Activated CD4-positive, alpha-beta T cell treated with anti-CD3 and anti-CD28 coated beads, Interleukin-2, amount 50 U/mL, for 4 hours (primary cell): ENCODE measurements at places on chromosomes 5 and 9.

- no peak for DNase-seq
Observed at GRCh38 chr5:93715327-93715726, 26.1 kb downstream of the POU5F2 start.

DNA sequence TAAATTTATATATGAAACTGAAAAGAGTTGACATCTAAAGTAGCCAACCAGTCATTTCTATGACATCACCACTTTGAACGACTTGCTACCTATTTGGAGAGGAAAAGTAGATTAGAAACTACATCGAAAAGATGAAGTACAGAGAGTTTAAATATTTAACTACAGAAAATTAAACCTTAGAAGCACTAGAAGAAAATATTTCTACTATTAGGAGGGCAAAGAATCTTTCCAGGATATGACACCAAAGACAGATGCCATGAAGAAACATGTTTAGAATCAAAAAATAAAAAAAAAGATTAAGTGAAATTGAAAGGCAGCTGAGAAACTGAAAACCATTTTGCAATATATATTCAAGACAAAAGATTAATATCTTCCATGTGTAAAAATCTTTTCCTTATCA, 144.7 kb downstream of the COL23A1 start:
- DNase-seq = no peak

DNA sequence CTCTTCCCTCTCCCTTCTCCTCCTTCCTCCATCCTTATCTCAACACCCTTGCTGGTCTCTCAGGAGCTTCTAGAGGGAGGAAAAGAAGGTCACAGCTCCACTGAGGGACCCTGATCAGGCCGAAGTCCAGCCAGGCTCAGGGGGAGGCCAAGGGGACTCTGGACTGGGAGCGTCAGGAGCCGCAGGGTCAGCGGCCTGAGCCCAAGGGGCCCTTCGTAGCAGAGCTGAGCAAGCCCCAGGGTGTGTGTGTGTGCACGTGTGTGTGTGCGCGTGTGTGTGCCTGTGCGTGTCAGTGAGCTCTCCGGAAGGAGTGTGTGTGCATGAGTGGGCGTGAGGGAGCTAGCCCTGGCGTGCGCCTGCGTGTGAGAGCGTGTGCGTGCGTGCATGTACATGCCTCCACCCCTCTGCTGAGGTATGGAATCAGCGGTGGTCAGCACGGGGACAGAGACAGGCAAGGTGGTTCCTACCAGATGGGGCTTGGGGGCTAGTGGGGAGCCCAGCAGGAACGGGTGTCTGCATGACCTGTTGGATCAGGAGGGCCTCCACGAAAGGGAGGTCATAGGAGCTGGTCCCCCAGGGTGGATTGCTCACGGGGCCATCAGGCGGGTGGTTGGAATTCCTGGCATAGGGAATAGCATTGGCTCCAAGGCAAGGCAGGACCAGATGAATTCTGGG, 10.0 kb upstream of the AGPAT2 start:
- DNase-seq = no peak

GRCh38 chr9:91625331-91625730, 201.7 kb upstream of the NFIL3 start:
- DNase-seq = no peak

- DNase-seq = no peak
Observed at GRCh38 chr9:137411260-137411644, 11.7 kb downstream of the EXD3 start.

DNA sequence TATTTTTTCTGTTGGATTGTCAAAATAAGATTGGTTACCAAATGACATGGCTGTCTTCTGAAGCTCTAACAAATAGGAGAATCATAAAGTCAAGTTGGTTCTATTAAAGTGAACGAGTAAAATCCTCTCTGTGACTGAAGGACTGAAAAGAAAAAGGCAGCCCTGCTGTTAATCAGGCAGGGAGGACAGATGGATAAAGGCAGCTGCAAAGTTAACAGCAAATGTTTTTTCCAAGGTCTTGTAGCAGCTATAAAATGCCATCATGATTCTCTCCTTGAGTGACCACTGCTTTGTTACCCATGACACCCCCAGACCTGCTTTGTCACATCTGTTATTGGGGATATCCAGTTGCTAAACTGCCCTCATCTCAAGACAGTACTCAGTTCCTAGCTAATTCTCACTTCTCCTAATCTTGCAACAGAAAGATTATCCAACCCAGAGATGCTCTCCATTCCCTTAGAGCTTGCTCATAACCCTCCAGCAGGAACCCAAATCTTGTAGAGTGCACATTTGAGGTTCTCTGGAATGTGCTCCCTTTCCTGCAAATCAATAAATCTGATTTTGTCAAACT, 89.7 kb upstream of the PARP8 start:
- DNase-seq = no peak

- DNase-seq = no peak
Observed at GRCh38 chr5:72447751-72448150, 59.5 kb downstream of the ZNF366 start.

- DNase-seq = no peak
Observed at GRCh38 chr5:16666883-16667398, 50.1 kb upstream of the RETREG1 start.

GRCh38 chr5:94027145-94027544, 285.7 kb upstream of the POU5F2 start:
- no peak for DNase-seq

- DNase-seq = no peak
Observed at GRCh38 chr9:2403701-2404100, 217.9 kb upstream of the VLDLR start.

DNA sequence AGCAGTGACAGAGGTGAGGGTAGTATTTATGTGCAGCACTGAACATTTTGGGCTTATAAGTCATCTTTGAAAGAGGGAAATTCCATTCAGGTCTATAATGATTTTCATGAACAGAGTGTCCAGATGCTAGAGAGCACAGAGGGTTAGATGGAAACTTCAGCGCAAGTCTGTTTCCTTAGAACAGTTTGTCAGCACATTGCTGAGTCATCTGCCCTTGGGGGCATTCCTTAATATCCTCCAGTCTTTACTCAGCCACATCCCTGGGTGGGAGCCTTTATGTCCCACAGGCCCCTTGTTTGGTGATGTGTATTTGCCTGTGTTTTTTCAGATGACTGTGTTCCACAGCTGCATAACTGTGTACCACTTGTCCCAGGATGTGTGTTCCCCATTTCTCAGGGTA, 138.5 kb upstream of the S1PR3 start:
- DNase-seq = no peak

DNA sequence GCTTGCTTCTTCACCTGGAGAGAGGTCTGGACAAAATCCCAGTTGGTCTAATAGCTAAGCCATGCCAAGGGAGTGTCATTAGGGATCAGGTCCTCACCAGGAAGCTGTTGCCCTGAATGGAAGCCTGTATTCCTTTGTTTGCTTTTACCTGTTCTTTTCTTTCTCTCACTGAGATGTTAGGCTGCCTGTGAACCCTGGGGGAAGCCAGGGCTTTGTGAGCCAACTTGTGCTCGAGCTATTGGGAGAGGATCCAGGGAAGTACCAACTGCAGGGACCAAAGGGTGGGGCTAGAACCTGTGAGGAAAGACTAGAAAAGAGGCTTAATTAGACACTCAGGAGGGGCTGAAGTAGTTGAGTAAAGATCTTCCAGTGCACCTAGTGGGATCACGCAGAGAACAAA, 451.2 kb upstream of the TLE4 start:
- DNase-seq = no peak

- no peak for DNase-seq
Observed at GRCh38 chr5:95704150-95704549, 21.4 kb upstream of the SPATA9 start.

GRCh38 chr5:1832511-1833250, 31.5 kb downstream of the NDUFS6 start:
- DNase-seq = no peak

DNA sequence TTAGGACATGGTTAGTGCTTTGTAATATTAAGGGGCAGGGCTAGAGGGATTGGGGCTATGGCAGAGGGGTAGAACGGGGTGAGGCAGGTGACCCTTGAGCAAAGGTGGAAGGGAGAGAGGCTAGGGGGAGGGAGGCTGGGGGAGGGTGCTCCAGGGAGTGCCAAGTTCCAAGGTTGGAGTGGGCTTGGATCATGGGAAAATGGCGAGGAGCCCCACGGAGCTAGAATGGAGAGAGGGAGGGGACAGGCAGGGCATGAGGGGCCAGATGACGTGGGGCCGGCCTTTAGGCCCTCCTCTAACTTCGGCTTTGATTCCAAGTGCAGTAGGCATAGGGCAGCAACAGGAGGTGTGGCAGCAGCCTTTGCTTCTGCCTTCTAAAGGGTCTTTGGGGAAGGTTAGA, 171.8 kb upstream of the PANK3 start:
- no peak for DNase-seq

- no peak for DNase-seq
Observed at GRCh38 chr9:123438821-123439220, 82.8 kb downstream of the CRB2 start.

GRCh38 chr5:79842006-79842881, 148.8 kb downstream of the MTX3 start:
- DNase-seq = no peak

GRCh38 chr9:121607434-121608167, 43.8 kb upstream of the DAB2IP start:
- DNase-seq = no peak

- DNase-seq = no peak
Observed at GRCh38 chr5:8316608-8317280, 447.8 kb downstream of the MTRR start.

GRCh38 chr9:3500044-3500443, 25.8 kb downstream of the RFX3 start:
- DNase-seq = no peak

DNA sequence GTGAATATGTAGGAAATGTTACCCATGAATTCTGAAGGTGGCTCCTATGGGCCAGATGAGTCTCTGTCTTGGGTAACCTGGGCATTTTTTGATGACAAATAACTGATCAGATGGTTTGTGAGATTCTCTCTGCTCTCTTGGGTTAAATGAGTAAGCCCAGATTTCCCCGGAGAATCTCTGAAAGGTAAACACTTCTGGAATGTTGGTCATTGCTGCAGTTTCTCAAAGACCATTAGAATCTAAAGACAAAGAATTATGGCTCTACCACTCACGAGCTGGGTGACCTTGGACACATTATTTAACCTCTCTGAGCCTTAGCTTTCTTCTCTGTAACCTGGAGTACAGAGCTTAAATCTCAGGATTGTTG, 191.2 kb downstream of the DAB2IP start:
- DNase-seq = no peak

DNA sequence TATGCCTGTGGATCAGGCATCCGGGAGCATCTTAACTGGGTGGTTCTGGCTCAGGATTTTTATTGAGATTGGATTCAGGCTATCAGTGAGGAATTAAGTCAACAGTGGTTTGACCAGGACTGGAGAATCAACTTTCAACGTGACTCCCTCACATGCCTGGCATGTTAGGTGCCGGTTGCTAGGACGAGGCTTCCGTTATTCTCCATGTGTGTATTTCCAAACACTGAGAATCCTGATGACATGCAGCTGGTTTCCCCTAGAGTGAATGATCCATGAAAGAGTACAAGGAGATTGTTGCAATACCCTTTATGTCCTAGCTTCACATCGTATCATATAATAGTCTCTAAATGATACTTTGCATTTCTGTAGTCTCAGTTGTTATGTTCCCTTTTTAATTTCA, 529.2 kb downstream of the ANXA1 start:
- DNase-seq = no peak

GRCh38 chr5:14663734-14664269, 716 bp upstream of the OTULIN start:
- DNase-seq = no peak

DNA sequence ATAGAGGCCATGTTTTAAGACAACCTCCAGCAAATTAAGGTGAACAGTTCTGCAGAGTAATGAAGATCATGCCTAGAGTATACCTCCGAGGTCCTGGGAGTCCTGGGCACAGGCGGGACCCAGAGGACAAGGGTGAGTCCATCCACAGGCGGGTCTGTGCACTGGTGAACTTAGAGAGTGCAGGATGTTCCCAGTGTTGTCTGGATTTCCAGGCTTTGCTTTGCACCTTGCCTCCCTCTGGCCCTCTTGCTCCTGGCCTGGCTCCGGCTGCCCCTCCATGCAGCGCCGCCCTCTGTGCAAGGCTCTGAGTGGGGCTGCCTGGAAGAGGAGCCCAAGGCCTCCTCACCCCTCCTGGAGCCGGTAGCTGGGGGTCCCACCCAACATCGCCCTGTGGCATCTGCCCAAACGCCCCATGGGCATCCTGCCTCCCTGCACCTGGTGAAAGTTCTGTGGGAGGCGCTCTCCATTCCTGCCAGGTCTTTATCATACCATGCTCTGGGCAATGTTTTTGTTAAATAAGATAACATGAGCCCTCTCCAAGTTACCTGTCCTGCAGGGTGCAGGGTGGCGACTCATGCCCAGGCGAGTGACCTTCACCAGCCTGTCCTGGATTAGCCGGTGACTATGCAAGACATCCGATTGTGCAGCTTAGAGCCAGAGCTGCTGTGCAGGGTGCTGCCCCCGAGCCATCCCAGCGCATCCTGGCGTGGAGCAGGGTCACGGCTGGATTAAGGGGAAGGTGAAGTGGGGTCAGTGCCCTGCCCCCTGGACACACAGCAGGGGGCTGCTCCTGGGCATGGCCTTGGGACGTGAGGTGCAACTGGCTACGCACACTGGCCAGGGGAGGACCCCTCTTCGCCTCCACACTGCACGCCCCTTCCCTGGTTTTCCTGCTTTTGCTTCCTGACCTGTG, 41.3 kb upstream of the LPCAT1 start:
- DNase-seq = no peak

DNA sequence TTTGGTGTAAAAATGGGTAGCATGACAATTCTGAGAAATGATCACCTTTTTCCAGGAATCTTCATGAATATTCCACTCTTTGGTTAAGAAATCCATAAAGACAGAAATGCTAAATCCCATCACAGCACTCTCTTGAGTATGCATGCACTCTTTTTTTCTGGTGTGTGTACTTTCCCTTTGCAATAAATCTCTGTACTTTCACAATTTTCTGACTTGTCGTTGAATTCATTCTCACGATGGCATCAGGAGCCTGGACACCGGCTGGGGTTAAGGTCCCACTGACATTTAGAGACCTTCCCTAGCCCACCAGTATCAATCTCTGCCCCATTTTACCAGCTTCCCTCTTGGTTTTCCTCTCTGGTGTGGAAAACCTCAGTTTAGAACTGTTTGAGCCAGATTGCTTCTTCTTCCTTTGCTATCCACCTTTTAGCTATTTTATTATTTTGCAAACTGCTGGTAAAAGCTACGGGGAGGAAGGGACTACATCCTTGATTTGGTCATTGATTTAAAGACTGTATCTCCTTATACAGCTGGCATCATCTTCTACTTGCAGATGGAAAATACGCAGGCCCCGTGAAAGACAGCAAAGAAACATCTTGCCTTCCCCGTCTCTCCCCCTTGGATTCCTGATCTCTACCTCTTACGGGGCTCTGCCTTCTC, 59.9 kb upstream of the ZFR start:
- no peak for DNase-seq
